Activated CD4-positive, alpha-beta T cell treated with anti-CD3 and anti-CD28 coated beads for 4 hours (primary cell): ENCODE measurements at places on chromosomes 2 and 18.

- DNase-seq: no peak
Measured at GRCh38 chr2:153488072-153488471, 9.5 kb upstream of the RPRM start.

GRCh38 chr2:199883474-199884212 is 27.4 kb upstream of the C2orf69 start:
- no peak for DNase-seq

DNA sequence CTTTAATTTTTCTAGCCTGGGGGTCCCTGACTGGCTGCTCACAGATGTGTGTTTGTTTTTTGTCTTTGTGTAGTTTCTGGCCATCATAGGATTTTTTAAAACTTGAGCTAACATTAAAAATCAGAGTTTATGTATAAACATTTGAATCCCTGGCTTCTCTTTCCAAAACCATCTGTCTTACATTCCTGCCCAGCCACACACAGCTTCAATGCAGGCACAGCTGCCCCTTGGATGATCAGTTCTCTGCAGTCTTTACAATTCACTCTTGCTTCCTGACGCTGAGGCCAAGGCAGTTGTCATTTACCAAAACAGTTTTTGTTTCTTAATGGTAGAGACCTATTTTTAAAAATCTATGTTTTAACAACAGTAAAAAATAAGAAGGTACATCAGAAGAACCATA is 169.2 kb upstream of the LRRTM1 start:
- DNase-seq: no peak

DNA sequence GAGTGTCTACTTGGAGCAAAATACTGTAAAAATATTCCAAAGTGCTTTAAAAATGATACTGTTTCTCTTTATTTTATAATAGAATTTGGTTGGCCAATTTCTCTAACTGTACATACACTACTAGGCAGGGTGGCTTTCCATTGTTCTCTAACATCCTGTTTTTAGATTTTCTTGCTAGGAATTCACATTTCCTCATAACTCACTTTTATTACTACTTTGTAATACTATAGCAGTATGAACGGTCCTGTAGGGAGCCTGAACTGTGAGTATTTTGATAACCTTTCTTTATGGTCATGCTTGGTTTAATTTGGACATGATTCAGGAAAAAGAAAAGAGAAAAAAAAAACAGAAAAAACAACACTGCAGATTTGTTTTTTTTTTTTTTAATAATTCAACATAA is 37.8 kb downstream of the GCG start:
- DNase-seq: no peak

- DNase-seq: no peak
Measured at GRCh38 chr18:12309683-12310198, 1.7 kb downstream of the TUBB6 start.

DNA sequence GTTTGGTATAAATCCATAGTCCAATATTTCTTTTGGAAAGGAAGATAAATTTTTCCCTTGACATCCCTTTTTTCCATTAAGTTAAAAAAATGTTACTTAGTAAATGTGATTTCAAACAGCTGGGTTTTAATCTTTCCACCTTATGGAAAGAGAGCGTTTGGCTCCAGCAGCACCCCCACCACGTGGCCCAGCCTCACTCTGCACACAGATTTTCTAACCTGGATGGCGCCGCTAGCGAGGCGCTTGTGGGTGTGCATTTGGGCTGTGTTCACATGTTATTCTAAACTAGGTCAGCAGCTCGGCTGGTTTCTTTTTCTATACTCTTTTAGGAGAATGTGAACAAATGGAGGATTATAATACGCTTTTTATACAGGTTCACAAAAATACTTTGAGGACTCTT is 218.0 kb downstream of the LDLRAD4 start:
- peak; percentile 49 for DNase-seq

DNA sequence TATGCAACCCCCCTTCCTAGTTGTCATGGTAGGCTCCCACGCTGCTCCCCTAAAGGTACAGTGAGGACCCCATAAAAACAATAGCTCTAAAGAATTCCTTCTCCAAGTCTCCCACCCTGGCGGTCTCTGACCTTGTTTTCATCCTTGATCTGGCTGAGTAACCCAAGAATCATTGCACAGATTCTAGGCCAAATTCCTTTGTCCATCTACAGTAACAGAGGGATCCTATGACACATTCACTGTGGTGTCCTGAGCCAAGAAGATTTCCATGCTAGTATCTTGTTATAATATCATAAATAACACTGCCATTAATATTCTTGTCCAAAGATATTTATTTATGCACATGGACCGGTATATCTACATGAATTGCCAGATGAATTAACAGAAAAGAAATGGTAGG is 240.2 kb downstream of the CYP26B1 start:
- no peak for DNase-seq

- DNase-seq: no peak
Measured at GRCh38 chr2:98900721-98901120, 35.3 kb downstream of the CRACDL start.

GRCh38 chr18:80177128-80177527 is 68.1 kb downstream of the ADNP2 start:
- no peak for DNase-seq

- DNase-seq: no peak
Measured at GRCh38 chr2:41764919-41765318, 282.9 kb upstream of the PKDCC start.

DNA sequence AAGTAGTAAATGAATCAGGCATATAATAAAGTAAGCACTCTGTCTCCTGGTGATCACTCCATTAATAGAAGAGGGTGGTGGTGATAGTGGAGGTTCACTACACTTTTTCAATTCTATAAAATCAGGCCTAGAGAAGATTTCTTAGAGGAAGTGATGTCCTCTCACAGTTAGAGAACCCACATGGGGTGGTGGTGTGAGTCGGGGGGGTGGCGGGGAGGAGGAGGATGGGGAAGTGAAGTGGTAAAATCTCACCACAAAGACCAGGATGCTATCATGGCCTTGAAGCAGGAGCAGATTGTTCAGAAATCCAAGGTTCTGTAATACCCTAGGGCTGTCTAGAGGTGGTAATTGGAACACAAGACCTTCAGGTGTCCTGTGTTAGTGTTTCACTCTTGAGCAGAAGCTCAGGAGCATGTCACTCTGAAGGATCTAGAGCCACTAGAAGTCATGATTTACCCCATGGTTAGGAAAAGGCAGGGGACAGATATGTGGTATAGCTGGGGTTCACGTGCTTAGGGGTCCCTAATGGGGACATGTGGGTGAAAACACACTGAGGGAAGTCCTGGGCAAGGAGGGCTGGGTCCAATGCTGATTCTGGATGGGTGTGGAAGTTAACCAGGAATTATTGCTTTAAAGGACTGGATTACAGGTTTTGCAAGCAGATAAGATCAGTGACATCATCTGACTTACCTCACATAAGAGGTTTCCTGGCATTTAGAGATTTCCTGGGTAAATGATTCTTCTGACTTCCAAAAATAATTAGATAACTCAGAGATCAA is 31.0 kb downstream of the RNF125 start:
- DNase-seq: peak; percentile 19

DNA sequence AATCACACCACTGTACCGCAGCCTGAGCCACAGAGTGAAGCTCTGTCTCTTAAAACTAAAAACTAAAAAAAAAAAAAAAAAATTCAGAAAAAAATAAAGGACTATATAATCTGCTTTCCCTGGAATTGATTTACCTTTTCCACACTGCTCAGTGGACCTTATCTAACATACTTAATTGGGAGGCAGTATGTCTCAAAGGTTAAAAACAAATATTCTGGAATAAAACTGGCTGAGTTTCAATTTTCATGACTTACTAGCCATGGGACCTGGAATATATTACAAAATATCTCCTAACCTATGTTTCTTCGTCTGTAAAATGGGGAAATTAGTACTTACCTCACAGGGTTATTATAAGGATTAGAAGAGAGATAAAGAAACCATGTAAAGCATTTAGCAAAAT is 11.8 kb downstream of the NCKAP1 start:
- no peak for DNase-seq

- no peak for DNase-seq
Measured at GRCh38 chr2:76940559-76940958, 581.6 kb downstream of the LRRTM4 start.

GRCh38 chr2:83615511-83615910 is 843.6 kb downstream of the SUCLG1 start:
- DNase-seq: no peak

- DNase-seq: no peak
Measured at GRCh38 chr2:46828491-46829230, 86.9 kb downstream of the MCFD2 start.

GRCh38 chr2:222610746-222611145 is 45.1 kb downstream of the FARSB start:
- no peak for DNase-seq

GRCh38 chr2:220669324-220669723 is 902.8 kb downstream of the EPHA4 start:
- no peak for DNase-seq

DNA sequence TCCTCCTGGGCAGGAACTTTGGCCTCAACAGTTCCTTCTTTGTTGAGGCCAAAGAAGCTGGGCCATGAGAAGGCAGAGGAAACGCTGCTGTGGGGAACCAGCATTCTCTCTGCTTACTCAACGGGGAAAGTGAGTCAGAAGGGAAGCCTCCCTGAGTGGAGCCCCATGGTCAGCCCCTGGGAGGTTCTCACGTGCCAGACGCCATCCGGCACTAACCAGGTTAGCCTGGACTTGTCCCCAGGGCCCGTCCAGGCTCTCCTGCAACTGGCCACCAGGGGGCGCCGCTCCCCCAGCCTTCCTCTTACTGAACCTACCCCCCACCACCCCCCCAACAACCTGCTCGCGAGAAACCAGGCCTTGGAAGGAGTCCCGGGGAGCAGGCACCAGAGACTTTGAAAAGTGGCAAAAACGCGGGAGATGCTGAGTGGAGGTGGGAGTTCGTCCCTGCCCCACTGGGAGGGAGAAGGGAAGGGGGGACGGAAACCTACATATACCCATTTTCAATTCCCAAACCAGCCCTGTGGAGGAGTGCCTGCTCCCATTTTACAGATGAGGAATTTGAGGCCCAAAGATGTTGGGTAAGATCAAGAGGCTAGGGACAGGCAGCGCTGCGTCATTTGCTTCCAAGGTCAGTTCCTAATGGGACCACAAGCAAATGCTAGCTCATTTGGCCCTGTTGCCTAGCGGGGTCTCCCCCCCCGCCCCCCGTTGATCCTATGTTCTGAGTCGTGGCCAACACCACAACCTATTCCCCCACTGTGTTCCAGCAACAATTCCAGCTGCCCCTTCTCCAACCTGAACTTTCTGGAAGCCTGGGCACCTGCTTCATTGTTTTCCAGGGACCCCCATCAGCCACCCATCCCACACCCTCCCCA is 20.0 kb downstream of the TEX44 start:
- DNase-seq: peak; percentile 85

GRCh38 chr2:239225371-239225851 is 175.4 kb downstream of the HDAC4 start:
- DNase-seq: no peak

DNA sequence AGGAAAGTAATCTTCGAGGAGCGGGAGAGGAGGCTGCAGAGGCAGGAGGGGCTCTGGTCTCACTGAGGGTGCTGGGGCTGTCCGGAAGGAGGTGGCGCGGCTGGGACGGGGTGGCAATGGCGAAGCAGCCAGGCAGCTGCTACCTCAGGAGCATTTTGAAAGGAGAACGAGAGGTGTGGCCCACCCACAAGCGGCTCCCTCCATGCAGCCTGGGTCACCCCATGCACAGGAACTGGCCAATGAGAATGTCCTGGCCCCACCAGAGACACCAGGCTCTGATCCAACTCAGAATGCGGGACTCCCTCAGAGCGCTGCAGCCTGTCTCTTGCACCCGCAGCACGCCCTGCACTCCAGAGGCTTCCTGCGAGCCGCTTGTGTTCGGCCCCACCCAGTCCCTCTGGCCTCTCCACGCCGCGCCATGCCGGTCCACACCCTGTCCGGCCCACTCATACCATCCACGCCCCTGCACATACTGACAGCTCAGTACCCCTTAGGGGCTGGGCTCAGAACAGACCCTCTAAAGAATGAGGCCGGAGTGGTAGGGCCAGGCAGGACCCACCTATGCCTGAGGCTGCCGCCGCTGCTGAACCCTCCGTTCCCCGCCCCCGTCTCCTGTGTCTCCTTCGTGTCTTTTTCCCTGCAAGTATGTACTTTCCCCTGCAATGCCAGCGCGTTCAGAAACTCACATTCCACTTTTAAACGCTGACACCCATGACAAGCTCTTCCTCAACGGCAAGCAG is 6.4 kb upstream of the BOK start:
- no peak for DNase-seq

DNA sequence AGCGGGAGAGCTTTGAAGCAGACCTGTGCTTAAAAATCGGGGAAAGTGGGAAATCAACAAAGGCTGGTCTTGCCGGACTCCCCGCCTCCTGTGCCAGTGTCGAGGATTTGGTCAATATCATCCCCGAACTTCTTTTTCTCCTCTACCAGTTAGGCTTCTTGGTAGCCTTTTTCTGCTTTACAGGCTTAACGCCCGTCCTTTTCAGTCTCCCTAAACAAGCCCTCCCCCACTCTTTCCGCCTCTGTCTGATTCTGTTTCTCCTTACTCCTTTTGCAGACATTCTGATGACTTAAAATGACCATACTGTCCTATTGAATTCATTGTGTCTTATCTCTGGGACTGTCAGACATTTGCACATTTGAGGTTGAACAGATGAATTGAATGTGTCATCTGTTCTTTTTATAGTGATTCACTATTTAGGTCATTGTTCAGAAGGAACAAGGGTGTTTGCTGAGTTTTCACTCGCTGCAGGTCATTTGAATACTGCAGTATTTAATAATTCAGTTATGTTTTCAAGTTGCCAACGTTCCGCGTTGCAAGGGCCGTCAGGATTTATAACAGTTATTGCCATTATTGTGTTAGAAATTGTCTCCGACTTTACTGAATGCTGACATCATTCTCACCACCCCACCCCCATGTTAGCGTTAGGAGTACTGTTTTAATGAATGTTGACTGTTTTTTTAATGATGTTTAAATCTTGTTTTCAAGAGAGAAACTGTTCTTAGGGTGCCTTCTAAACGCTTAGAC is 1.1 kb downstream of the ITGAV start:
- peak; percentile 40 for DNase-seq

DNA sequence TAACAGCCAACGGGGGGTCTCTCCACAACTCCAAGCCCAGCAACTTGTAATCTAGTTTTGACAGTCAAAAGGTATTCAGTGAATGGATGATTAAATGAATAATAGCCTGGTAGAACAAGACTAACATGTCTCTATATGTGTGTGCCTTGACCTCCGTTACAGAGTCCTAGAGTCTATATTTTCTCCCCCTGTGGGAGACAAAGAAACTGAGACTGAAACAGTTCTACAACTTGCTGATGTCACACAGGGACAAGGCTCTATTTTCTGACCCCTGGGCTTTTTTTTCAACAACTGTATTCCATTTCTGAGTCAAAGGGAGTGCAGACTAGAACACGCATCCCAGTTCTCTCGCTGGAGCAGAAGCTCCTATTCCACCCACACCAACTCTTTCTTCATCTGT is 223.6 kb upstream of the AGAP1 start:
- DNase-seq: no peak

GRCh38 chr2:222179592-222179991 is 119.2 kb downstream of the PAX3 start:
- no peak for DNase-seq

- peak; percentile 19 for DNase-seq
Measured at GRCh38 chr18:12857215-12857905, 26.7 kb downstream of the PTPN2 start.

- no peak for DNase-seq
Measured at GRCh38 chr18:2027016-2027415, 544.3 kb downstream of the METTL4 start.

GRCh38 chr2:178484245-178485041 is 4.2 kb downstream of the PLEKHA3 start:
- no peak for DNase-seq
